Calu3 (cell line): ENCODE measurements at places on chromosomes 6 and 20. TPM values are rescaled to one million over a fixed set of nuclear protein-coding genes. Genes with fewer than 3 reads are reported as not detected.

DNA sequence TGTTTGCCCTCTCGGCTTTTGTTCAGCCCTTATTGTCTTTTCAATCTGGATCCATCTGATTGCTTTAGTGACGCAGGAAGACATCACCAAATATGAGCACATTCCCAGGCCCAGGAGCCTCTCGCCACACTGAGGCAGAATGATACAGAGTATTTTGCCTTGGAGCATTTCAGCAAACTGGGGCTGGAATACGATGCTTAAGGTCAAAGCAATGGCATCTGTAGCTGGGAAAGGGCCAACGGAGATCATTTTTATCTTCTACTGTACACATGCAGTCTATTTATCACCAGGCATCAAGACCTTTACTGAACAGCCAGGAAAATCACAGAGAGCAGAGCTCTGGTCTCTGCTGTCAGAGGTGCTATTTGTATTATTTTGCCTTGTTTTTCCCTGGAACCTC is 655.3 kb downstream of the RNF144B start:
- DNase-seq = no peak

GRCh38 chr6:73200735-73201134 is 24.6 kb downstream of the KHDC1L start:
- DNase-seq = no peak

- DNase-seq = no peak
These were observed 279.6 kb downstream of the ADGB start for GRCh38 chr6:146878168-146878951.

DNA sequence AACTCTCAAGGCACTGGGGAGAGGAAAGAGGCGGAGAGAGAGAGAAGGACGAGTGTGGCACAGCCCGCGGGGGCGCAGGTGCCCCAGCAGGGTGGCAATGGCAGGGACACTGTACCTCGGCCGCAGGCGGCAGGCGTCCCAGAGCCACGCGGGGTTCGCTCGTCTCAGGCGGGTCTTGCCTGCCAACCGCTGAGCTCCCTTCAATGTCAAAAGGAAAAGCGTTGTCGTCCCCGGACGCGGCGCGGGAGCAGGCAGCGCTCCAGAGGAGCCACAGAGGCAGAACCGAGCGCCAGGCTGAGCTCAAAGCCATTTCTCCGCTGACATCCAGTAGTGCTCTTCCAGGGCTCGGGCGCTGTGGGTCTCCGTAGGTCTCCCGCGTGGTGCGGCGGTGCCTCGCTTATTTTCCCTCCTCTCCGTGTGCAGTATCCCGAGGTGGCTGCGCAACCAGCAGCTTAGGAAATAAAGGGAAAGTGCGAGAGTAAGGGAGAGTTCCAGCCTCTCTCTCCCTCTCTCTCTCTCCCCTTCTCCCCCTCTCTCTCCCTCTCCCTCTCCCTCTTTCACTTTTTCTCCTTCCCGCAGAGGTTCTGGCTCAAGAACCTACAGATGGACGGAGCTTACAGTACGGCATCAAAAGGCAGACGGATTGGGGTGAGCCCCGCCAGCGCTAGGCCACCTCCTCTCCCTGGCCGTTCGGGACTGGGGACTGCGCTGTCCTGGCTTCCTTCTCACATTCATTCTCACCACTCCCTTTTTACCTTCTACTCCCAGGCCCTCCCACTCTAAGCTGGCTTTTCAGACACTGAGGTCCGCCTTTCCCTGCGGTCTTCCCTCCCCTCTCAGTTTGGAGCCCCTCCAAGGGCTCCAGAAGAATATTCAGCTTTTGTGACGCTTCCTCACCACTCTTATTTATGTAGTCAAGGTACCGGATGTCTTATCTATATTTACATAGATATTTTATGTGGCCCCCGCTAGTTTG is at the start of gene LAMA4:
Gene LAMA4, minus strand, starts transcription at position 727 of the 976 bp plus-strand sequence. Its CDS starts 417 bp downstream, at position 310.
- DNase-seq = peak; percentile 59

GRCh38 chr6:131250122-131250521 is 114.9 kb downstream of the AKAP7 start:
- DNase-seq = peak; percentile 45

DNA sequence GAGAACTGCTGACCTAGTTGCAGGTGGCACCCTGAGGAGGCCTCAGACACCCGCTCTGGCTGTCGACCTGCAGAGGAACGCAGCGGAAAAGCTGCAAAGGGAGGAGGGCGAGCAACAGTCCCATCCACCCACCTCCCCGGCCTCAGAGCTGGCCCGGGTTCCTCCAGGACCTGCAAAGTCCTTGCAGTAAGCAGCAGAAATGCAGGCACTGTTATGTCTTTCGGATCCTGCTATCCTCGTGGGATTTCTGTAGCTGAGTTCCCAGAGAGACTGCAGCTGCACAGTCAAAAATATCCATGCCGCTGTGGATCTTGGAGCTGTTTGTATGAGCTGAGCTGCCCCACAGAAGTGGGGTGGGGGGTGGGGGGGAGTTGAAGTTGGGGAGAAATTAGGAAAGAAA is 251.3 kb downstream of the ANKRD60 start:
- DNase-seq = no peak

- no peak for DNase-seq
These were observed 107.1 kb downstream of the MRPL14 start for GRCh38 chr6:44020148-44020547.

DNA sequence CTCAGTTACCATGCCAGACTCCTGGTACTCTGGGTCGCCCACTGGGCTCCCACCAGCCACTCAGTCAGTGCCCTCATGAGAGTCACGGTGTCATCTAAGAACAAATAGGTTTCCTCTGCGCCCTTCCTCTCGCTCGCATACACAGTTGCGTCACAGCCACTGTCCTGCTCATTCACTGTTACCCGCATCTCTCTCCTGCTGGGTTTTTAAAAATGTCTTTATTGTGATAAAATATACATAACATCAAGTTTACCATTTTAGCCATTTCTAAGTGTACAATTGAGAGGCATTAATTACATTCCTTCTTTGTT is 4.0 kb downstream of the TEAD3 start:
- no peak for DNase-seq

GRCh38 chr6:121285041-121285440 is 49.2 kb downstream of the TBC1D32 start:
- DNase-seq = no peak

- no peak for DNase-seq
These were observed 19.4 kb downstream of the ALDH8A1 start for GRCh38 chr6:134930463-134930862.

DNA sequence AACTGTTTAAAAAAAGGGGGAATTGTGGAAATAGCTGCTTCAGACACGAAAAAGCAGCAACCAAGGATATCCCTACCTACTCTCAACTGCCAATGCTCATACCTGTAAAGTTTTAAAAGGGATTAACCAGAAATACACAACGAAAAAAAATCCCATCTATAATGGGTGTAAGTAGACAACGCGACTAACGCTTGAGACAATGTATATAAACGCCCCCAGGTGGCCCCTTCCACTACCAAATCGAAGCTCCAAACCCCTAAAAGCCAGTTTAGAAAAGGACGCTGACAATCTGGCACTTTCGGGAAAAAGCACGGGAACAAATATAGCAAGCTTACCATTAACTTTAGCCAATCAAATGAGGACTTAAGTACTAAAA is 94.5 kb upstream of the BTN3A2 start:
- DNase-seq = peak; percentile 16

- DNase-seq = no peak
These were observed 7.3 kb downstream of the KCNK5 start for GRCh38 chr6:39221779-39222641.

DNA sequence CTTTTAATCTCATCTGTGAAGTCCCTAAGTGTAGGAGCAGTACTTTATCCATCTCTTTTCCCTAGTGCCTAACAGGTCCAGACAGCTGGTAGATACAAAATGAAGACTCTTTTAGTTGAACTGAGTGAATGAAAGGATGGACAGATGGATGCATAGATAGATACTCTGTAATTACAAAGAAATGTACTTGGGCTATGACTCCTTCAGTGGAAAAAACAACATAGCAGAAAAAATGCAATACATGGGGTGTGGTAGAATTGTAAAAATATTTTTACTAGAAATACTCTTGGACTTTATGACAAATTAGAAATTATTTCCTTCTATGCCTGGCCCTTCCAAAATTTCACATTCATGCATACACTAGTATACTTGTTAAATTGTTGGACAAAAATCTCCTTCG is 29.3 kb downstream of the KCNQ5 start:
- no peak for DNase-seq

GRCh38 chr6:31142361-31142761 is 3.5 kb upstream of the PSORS1C2 start:
- DNase-seq = no peak

GRCh38 chr6:44272529-44272928 is 2.3 kb downstream of the TMEM151B start:
- DNase-seq = no peak

GRCh38 chr6:109800771-109801170 is 109.7 kb downstream of the FIG4 start:
- no peak for DNase-seq

Gene CST7
- not detected in 2 replicates for total RNA-seq

Gene HBS1L
- total RNA-seq = 41.7 and 50.0 TPM in 2 replicates

Gene ZNF341
- total RNA-seq = 10.2 and 12.9 TPM in 2 replicates

Gene NHLRC1
- 0.92 and 1.1 TPM in 2 replicates for total RNA-seq

Gene C20orf204
- total RNA-seq = 4.9 and 5.0 TPM in 2 replicates

Gene CYP21A2
- total RNA-seq = 0.76 and 0.78 TPM in 2 replicates
